Fibroblast of villous mesenchyme (primary cell): ENCODE measurements at places on chromosomes 11 and 22.

DNA sequence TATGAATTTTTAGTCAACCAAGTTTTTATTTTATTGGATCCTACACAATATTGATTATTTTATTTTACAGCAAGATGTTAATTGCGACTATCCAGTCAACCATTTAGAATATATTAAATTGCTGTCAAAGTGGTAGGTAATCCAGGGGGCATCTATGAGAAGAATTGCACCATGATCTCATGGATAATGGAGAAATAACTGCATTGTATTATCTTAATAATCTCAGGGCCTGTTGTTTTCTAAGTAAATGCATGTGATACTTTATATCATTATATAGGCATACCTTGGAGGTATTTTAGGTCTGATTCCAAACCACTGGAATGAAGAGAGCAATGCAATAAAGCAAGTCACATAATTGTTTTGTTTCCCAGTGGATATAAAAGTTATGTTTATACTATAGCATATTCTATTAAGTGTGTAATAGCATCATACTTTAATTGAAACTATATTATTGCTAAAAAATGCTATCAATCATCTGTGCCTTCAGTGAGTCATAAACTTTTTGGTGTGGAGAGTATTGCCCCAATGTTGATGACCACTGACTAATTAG, 595.4 kb upstream of the CHORDC1 start:
- no peak for DNase-seq

DNA sequence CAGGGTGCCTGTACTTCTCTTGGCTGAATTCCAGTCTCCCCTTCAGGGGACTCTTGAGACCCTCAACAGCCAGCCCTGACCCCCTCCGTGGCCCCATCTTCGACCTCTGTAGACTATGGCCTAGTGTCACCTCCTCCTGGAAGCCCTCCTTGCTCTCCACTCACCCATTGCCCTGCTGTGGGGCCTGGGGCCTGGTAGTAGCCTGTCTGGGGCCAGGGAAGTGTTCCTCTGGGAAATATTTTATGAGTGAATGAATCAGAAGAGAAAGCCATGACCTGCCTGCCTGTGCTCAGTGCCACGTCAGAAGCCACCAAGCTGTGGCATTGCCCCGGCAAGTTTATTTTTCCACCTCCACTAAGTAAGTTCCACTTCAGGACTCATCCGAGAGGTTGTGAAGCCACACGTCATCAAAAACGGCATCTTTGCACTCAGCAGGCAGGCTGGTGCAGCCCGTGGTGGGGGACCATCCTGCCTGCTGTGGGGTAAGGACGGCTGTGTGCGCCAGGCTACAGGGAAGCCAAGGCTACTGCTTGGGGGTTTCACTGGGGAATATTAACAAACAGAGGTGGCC, 59.6 kb upstream of the PPARA start:
- peak; percentile 70 for DNase-seq

- no peak for DNase-seq
Measured at GRCh38 chr11:119692540-119692820, 36.5 kb downstream of the NECTIN1 start.

GRCh38 chr11:62708392-62708791, 916 bp downstream of the GNG3 start:
- no peak for DNase-seq

DNA sequence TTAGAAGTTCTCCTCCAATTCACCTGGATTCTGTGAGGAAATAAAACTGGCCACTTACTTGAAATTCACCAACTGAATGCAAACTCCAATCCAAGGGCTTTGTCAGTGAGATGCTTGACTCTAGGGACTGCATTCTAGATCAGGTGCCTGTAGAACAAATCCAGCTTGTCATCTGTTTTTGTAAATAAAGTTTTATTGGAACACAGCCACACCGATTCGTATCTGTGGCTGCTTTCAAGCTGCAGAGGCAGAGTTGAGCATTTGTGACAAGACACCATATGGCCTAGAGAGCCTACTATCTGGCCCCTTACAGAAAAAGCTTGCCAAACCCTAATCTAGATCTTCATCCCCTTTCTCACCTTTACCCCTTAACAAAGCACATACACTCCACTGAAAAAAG, 82.3 kb downstream of the BTBD10 start:
- no peak for DNase-seq

DNA sequence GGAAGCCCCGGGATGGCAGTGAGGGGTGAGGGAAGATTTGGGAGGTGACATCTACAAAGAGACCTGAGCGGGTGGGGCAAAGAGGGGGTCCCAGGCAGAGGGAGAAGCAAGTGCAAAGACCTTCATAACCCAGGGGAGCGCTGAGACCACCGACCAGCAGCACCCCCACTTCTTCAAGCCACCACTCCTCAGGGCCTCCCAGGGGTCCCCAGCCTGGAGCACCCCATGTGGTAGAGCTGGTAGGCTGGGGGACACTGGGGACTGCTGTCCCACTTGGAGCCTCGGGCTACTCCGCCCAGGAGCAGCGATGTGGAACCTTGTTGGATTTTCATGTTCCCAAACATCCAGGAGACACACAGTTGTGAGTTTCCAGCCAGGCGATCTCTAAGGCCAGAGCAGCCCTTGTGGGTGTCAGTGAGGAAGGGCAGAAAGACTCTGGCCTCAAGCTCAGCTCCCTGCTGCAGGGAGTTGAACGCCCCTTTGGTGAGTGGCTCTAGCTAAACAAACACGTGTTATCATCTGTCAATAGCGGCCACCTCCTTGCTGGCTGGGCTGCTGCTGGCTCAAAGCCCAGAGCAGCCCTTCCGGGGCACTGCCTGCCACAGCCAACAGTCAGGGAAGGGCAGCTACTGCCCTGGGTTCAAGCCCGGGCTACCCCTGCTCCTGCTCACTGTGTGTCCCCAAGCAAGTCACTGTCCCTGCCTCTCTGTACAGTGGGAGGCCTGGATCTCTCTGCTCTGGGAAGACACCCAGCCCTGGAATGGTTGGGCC, 25.7 kb upstream of the CHKA start:
- DNase-seq: peak; percentile 31

DNA sequence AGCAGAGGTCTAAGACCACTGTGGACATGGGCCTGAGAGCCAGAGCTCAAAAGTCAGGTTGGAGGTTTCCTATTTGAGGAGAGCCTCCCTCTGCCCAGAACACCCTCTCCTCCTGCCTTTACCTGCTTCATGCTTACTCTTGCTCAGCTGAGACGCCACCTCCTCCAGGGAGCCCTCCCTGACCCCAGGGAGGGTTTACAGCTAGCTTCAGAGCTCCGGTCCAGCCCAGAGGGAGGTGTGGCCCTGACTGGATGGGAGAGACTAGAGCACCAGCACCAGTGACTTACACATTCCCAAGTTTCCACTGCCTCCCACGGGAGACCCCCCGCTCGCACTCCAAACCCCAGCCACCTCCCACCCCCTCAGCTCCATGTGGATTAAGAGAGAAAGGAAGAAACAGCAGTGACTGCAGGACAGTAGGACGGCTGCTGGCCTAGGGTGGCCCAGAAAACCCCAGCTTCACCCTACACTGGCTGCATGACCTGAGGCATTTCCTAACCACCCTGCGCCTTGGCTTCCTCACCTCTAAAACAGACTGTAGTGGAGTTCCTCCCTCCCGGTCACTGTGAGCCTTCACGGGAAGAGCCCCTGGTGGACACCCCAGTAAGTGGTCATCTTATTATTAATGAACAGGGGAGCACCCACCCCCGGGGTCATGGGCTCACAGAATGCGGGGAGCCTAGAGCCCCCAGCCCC, 24.5 kb upstream of the PDGFB start:
- no peak for DNase-seq

- no peak for DNase-seq
Measured at GRCh38 chr11:60431251-60431650, 1.9 kb downstream of the MS4A5 start.

DNA sequence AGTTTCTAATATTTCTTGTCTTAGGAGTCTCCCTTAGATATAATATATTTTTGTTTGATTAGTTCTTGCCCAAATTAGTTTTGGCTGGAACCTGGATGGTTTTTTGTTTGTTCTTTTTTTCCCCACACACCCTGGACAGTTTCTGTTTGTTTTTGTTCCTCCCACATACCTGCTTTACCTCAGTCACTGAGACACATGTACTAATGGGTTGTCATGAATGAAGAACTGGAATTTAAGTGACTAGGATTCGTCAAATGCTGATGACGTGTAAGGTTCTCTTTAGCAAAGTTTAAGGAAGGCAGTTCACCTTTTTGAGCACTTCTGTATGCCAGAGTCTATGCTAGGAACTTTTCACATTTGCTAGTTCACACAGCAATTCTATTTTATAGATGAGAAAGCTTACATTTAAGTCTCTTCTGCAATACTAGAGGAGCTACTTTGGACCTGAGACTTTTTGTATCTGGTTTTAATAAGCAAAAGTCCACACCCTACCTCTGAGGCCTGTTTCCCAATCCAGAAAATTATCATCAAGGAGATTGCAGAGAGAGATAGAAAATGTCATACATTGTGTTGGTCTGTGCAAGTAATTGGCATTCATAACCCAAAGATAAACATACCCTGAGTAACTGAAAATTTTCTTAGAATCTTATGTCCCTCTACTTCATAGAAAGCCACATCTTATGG, 86.7 kb upstream of the RAB1B start:
- no peak for DNase-seq
